ENCODE measurements at places on chromosomes 1 and 21.

DNA sequence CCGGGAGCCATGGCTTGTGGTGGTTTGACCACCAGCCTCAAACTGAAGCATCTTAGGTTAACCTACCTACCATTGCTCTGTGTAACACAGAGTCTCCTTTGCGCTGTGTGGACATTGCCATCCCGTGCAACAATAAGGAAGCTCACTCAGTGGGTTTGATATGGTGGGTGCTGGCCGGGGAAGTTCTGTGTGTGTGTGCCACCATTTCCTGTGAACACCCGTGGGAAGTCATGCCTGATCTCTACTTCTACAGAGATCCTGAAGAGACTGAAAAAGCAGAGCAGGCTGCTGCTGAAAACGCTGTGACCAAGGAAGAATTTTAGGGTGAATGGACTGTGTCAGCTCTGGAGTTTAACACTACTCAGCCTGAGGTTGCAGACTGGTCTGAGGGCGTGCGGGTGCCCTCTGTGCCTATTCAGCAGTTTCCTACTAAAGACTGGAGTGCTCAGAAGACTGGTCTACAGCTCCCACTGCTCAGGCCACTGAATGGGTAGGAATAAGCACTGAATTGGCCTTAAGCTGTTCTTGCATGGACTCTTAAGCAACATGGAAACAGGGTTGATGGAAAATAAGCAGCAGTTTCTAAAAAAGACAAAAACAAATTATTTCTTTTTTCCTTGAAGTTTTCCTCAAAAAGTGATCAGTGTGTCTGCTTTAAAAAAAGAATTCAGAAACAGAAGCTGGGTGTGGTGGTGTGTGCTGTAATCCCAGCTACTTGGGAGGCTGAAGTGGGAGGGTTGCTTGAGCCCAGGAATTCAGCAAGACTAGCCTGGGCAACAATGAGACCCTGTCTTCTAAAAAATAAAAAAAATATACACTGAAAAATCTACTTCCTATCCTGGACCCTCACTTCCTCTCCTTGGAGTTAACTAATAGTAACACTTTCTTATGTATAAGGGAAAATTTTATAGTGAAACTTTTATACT is 14.6 kb downstream of the CEP350 start:
- DNase-seq = no peak

- DNase-seq = no peak
Observed at GRCh38 chr1:30613188-30613587, 110.2 kb downstream of the MATN1 start.

DNA sequence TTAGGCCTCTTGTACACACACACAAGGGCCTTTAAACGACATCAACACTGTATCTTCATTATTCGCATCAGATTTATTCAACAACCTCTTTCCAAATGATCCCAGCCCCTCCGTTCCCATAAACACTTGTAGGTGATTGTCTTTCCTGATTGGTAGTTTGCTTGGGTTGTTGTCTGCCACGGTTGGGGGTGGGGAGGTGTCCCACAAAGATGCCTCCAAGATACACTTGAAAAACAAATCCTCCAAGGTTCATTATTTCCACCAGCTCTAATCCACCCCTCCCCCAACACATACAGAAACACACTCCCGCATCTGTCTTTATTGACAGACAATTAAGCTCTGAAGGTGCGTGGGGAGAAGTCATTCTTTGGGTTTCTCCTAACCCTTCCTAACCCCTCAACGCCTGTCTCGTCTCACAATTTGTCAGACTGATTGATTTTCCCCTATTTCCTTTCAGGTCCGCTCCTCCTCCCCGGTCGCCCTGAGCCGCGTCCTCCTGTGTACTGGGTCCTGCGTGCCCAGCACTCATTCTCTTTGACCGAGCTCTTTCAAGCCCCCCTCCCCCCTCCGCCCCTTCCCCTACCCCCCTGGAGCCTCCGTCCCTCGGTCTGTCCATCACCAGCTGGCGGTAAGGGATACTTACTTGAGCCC is 1.4 kb downstream of the WDR26 start:
- DNase-seq = no peak

- peak; percentile 6 for DNase-seq
Observed at GRCh38 chr1:199976496-199977144, 50.9 kb upstream of the NR5A2 start.

DNA sequence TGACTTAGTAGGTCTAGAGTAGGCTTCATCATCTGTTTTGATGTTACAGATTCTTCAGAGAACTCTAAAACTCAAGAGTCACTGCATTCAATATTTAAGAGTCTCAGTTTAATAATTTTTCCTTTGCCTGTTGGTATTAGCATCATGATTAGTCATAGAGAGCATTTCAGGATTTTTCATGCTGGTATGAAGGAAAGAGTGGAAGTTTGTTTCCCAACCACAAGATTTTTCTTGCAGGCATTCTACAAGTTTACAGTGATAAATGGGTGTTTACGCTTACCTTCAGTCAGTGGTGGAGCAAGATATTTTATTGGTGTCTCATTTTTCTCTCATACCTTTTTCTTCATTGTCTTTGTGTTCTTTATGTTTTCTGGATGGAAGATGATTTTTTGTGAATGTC is 58.4 kb upstream of the MYOCOS start:
- DNase-seq = no peak

DNA sequence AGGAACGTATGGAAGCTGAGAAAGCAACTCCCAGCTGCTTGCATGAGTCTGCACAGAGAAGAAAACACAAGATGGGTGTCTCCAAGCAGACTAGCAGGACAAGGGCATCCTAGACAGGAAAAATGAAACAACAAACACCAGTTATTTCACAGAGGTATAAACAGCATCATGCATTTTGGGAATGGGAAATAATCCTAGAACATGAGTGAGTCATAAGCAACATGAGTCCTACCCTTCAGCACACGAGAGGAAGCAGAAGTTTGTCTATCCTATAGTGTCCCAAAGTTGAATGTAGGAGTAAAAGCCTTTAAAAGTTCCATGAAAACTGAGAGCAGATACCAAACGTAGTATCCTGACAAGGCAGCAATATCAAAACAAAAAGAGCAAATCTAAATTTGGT is 11.3 kb upstream of the FRRS1 start:
- no peak for DNase-seq

DNA sequence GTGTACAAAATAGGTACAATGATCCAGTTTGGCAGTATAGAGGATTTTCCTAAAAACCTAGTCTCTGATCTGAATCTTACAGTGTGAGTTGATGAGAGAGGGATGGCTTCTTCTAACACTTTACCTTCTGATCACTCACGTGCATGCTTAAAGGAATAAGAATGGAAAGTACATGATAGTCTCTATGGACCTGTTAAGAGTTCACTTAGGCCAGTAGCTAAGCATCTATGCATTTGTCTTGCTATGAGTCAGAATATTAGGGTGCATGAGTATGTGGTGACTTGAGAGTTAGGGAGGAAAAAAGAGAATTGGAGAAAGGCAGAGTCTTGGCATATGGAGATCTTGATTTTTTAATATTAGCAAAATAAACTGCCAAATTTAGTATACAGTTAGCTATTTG is 206.3 kb downstream of the COL11A1 start:
- DNase-seq = no peak

DNA sequence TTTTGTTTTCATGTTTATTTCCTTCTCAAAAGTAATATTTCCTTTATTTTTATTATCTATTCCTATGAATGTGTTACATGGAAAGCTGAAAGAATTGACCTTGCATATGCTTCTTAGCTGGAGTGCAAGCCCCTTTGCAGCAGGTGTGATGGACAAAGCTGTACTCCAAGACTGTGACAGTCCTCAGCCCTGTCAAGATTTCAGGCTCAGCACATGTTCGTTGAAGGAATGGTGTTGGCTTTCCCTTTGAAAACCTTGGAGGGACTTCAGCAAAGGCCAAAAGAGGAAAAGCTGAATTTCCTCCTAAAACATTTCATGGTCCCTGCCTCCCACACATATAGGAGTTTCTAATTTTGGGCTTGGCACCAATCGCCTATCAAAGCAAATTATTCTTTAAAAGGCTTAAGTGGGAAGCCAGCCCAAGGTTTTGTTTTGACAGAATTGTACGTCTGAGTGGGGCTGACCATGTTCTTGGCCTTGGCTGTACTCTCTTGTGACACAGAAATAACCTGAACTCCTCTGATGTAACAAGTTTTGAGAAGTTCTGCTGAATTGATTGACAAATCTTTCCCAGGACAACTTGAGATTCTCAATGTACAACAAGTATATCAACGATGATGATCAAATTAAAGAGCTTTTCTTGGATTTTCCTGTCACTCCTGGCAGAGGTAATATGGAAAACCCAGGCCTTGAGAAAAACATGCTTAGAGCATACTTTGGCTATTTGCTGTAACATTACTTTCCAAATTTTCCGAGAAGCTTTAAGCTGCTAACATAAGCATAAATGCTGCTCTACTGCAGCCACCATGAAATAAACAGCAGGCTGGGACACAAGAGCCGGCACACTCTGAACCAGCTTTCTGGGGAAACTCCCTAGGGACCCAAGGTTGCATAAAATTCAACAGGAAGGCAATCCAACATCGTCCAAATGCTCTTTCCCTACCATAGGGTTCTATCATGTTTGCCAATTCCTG is 135.7 kb upstream of the ZNF648 start:
- DNase-seq = peak; percentile 64

Measured in inflammatory macrophage (primary cell).